ENCODE measurements at places on chromosomes 2 and 18. TPM values are rescaled to one million over a fixed set of nuclear protein-coding genes. Genes with fewer than 3 reads are reported as not detected.

L3MBTL4 gene
- total RNA-seq: 1.3 TPM

- no peak for DNase-seq
Measured at GRCh38 chr2:130366720-130367119, 10.9 kb downstream of the PTPN18 start.

RESP18 gene
- total RNA-seq: not detected

DNA sequence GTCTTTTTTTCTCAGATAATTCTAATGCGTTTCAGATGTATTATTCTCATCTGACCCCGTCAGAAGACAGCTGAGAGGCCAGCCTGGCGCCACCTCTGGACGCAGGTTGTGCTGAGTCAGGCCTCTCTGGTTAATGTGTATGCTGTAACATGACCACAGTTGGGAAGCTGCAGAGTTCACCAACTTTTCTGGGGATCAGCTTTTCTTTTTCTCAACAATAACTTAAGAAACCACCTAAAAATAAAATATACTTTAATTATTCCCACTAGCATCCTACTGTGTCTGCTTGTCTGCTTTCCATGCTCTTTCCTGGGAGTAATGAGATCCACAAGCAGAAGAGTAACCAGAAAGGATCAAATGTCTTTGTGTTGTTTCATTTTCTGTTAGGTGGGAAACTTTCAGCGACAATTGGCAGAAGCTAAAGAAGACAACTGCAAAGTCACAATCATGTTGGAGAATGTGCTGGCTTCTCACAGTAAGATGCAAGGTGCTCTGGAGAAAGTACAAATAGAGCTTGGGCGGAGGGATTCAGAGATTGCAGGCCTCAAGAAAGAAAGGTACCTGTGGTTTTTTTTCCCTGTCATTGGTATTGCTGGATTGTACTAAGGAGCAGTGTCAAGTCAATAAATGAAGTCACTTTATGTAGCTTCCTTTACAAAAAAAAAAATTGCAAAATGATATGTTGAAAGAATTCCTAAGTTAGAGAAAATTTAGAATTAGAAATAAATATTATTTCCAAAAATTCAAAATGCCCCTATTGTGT is 79.8 kb downstream of the CCDC150 start:
- DNase-seq: peak; percentile 86

GRCh38 chr2:186503827-186504606 is 18.0 kb downstream of the ZC3H15 start:
- peak; percentile 63 for DNase-seq

KHK gene
- total RNA-seq: 1.3 TPM

GRCh38 chr2:166628478-166629136 is 134.6 kb upstream of the SCN7A start:
- DNase-seq: no peak

DNA sequence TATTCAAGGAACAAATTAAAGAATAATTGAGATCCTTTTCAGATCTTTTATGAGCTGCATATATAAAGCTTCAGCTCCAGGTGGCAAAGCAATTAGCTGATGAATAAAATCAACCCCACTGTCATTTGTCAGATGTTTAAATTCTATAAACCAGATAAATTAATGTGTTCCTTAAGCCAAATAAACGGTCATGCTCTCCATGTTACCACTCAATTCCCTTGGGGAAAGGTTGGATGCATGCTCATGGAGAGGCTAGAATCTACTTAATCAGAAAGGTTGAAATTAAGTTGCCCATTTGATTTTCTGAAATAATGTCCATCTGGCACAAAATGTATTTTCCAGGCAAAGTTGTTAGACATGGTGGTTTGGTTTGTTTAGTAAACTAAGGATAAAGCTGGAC is 282.5 kb upstream of the SPRED2 start:
- no peak for DNase-seq

DNA sequence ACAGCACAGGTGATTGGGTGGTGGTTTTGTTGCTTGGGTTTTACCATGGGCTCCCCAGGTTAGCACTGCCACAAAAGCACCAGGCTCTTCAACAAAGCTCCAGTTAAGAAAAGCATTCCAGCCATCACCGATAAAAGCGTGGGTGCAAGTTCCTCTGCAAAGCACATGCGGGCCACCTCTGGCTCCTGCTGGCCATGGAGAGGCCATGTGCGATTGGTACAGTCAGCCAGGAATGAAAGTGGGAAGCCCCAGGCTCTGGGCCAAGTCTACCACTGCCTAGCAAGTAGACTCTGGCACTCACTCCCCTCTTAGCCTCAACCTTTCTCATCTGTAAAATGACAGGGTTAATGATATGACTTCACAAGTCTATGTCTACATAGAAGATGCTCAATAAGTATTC is 36.0 kb downstream of the BCL11A start:
- no peak for DNase-seq

PJVK gene
- total RNA-seq: 4.3 TPM

DNA sequence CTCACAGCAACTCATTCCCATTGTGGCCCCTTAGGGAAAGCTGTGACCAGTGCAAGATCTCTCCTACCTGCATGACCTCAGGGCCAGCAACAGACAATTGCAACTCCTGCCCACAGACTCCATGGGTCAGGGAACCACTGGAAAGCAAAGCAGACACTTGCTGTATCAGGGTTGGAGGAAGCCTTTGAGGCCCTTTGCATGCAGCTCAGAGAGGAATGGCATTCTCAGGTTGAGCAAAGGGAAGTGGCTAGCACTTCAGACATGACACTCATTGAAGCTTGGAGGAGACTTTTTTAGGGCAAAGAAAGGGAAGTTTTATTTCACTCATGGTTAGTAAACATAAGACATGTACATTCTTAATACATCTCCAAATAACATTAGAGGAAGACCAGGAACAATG is 22.1 kb downstream of the IL1F10 start:
- no peak for DNase-seq

DNA sequence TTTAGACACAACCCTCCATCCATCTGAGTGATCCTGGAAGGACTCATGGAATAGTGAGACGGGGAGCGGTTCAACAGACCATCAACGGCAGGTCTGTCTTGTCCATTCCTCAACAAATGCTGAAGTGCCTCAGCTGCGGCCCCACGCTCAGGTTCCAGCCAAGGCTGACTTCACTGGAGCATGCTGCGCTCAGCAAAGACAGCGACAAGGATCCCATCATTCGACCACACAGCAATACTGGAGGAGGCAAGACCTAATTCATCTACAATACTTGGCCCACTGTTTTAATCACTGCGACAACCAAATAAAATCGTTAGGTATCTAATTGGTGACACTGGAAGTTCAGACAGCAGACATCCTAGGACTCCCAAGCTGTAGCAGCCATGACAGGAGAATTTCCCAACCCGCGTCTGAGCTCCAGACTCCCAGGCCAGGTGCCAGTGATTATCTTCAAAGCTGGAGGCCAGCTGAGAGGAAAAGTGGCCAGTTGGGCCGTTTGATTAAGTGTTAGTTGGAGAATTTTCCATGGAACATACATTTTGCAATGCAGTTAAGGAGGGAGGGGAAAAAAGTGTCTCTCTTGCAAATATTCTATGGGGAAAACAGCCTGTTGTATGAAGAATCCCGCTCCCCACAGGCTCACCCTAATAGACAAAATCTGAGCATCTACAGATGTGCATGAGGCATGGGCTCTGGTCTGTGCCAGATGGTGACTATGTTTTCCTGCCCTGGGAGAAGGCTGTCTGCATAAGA is 92.5 kb upstream of the SLC35G4 start:
- DNase-seq: no peak

GRCh38 chr18:32769586-32770053 is 3.2 kb downstream of the KLHL14 start:
- DNase-seq: no peak

- peak; percentile 37 for DNase-seq
Measured at GRCh38 chr2:237191714-237192081, 106.0 kb downstream of the COPS8 start.

DNA sequence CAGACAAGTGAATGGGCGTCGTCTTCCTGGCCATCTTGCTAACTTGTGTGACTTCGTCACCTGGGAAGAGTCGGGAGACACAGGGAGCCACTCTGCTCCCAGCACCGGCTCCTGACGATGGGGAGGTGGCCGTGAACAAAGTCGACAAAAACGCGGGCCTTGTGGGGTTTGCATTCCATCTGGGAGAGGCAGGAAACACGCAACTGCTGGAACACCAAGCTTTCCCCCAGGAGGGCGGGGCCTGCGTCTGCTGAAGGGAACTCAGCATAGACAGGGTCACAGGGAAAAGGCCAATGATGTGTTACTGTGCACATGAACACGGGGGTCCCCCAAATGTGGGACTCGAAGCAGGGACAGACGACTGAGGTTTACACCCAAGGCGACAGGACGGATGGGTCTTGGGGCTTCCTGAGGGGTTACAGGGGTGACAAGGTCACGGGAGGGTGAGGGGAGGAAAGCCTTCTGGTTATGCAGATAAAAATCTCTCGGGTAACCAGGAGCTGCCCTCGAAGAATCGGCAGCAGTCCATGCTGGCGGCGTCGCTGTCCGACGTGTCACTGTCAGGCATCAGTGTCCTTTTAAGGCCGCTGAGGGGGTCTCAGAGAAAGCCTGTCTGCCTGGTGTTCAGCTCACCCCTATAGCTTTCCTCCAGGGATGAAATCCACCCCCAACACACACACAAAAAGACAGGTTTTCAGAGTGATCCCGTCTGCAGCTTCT is 28.2 kb upstream of the PRLH start:
- DNase-seq: peak; percentile 4

DNA sequence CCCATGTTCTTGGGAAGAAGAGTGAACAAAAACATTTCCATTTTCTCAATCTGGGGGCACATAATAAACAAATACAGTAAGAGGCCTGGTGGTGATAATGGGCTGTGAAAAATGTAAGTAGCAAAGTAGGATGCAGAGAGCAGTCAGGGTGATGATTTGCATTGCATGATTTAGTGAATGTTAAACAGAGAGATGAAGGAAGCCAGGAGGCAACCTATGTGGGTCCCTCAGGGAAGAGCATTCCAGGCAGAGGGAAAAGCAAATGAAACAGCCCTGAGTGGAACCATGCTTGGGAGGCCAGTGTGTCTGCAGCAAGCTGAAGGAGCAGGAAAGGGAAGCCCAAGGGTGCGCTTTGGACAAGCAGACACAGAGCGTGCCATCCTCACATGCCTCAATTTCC is 5.4 kb downstream of the VIT start:
- no peak for DNase-seq

DNA sequence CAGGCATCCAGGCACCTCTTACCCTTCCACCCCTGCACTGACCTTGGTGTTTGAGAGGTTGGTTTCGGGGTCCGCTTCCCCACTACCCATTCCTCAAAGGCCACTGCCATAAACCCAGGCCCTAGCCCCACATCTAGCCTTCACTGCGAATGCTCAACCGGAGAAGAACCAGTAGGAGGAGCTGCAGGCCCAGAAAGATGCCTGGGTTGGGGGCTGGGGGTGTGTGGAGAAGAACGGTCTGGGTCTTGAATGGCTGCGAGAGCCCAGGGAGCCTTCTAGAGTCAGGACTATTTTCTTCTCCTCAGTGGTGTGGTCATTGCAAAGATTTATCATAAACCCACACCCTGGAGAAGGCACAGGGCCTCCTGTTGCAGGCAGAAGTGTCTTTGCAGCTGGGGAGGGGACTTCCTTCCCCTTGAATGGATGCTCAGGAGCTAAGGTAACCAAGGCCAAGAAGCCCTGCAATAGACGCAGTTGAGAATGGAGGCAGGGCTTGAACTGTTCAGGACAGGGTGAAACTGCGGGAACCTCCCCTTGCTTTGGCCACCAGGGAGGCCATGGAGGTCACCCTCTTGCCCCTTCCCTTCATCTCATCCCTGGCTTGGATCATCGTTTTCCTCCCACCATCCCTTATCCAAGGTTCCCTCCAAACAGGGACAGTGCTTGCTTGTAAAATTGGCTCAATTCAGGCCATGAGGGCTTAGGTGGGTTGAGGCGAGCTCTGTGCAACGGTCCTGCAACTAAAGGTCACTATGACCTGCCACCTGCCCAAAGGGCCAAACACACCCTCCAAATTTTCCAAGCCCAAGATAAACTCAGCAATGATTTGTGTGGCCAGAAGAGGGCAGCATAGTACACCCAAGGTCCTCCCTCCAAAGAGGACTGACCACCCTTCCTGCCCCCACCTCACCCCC is 20.9 kb downstream of the THNSL2 start:
- DNase-seq: peak; percentile 57

- no peak for DNase-seq
Measured at GRCh38 chr2:133794114-133794513, 225.9 kb upstream of the NCKAP5 start.

DNA sequence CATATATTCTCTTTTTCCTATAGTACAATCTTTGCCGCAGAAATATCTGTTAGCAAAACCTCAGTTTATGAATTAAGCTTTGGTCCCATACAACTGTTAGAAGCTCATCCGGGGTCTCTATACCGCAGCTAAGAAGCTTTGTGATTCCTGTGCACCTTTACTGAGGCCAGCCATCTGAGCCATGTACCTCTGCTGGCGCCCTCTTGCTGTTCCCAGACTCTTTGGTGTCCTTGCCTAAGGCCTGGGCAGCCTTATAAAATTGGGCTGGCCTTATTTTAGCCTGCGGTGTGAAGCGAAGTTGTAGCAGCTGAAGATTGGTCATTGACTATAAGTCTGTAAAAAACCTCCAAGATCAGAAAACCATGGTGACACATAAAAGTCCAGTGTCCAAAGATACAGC is 1135.1 kb upstream of the CHAC2 start:
- DNase-seq: no peak

GRHL1 gene
- 0.77 TPM for total RNA-seq

FOXD4L1 gene
- 0.17 TPM for total RNA-seq

GRCh38 chr2:145563741-145564615 is 1044.1 kb upstream of the ZEB2 start:
- DNase-seq: peak; percentile 87

DNA sequence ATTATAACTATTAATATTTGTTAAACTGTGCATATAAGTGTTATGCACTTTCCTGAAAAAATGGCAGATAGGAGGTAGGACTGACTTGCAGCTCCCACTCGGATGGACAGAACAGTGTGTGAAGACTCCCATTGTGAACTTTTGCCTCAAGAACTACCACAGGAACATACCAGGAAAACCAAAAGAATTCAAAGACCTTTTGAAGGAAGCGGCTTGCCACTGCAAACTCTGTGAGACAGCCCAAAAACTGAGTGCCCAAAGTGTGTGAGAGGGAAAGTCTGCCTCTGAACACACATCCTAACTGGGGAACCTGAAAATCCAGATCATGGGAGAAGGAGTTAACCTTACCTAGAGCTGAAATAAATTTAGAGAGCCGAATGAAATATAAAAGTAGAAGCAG is 171.0 kb downstream of the ZBTB7C start:
- peak; percentile 72 for DNase-seq

GRCh38 chr2:178250429-178250828 is 56.1 kb downstream of the OSBPL6 start:
- DNase-seq: no peak

Measured in fibroblast of lung (primary cell).